ENCODE measurements at places on chromosomes 11 and 22. TPM values are rescaled to one million over a fixed set of nuclear protein-coding genes. Genes with fewer than 3 reads are reported as not detected.

The SSTR3 gene
- total RNA-seq, result not detected

The MMP8 gene
- total RNA-seq, result not detected

The TMEM45B gene
- total RNA-seq, result not detected

DNA sequence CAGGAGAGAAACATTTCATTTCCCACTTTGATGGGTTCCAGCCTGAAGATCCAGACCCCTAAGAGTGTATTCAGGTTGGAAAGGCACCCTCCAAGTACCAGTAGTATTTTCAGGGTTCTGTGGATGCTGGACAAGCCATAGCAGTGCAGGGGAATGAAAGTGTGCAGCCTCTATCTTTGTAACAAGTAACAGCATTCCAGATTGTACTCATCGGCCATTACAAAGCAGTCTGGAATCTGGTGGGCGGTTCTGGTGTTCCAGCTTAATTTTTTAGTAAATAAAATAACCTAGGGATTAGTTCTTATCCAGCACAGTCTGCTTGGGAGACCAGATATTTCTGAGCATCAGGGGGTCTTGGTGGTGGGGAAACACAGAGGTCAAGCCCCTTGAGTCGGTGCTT lies 22.6 kb downstream of the APLNR start:
- peaks cover 24% of the 10 kb centered on the region for H3K4me1 ChIP-seq
- no peaks in the 10 kb centered on the region for H3K27me3 ChIP-seq
- no peak overlapping the region for H3K4me3 ChIP-seq
- peak overlapping the region; percentile 45 for H3K27ac ChIP-seq
- DNase-seq, result peak; percentile 74

All from SJSA1 (cell line).